Activated CD8-positive, alpha-beta memory T cell treated with anti-CD3 and anti-CD28 coated beads for 48 hours (primary cell): ENCODE measurements at places on chromosomes 7 and 10.

DNA sequence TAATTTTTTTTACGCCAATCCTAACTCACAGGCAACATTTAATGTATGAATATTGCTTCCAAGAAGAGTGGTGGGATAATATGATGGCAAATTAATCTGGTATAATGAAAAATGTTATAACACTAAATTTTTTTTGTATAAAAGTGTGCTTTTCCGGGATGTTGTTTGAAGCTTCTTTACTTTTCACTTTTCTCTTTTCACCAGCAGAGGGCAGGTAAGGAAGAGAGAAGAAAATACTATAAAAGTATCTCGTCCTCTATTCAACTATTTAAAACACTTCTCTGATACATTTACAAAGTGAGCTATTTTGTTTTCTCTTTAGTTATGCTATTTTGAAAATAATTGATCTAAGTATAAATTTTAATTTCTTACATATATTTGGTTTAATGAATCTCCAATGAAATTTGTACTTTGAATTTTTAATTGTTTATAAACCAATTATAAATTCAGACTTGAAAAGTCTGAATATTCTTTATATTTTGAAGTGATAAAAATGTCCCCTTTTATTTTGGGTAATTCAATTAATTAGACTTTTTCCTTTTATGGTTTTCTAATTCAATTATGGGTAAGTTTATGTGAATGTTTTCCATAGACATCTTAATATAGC lies 20.7 kb upstream of the CFTR start:
- no peak for DNase-seq

DNA sequence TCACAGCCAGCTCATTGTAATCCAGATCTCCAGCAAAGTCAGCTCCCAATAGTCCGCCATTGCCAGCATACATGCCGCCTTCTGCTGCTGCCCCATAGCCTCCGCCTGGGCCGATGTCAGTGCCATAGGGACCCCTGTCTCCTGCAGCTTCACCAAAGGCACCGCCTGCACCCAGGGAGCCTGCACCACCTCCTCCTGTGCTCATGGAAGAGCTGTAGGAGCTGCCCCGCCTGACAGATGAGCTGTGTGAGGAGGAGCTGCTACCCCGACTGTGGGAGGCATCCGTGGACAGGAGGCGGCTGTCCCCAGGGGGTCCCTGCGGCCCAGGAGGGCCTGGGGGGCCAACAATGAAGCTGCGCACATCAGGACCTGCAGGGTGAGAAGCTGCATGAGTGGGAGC lies 51.7 kb downstream of the COL17A1 start:
- DNase-seq, result no peak

GRCh38 chr10:4373098-4373497 lies 452.9 kb upstream of the AKR1E2 start:
- no peak for DNase-seq

- DNase-seq, result no peak
Observed at GRCh38 chr7:72438491-72438890, 26.4 kb upstream of the CALN1 start.

- no peak for DNase-seq
Observed at GRCh38 chr7:33563651-33564050, 341.7 kb upstream of the BMPER start.

DNA sequence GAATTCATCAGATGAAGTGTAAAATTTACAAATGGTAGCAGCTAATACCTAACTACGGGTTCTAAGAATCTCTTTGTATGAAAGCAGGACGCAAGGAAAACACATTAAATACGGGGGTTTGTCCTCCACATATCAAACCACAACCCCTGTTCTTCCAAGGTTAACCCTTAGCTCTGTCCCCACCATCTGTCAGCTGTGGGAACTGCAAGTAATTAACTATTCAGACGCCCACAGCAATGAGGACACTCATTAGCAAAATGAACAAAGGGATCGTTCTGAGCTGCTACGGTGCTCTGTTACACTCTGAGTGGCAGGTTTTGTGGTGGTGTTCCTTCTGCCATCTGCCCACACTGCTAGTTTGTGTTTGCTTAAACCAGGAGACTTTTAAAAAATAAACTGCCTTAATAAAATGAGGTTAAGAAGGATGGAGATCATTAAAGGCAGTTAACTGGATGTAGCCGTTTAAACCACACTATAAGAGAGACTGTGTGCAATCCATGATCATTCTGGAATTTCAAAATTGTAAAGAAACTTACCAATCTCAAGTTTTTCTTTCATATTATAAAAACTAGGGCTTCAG lies 51.4 kb downstream of the C10orf67 start:
- no peak for DNase-seq

DNA sequence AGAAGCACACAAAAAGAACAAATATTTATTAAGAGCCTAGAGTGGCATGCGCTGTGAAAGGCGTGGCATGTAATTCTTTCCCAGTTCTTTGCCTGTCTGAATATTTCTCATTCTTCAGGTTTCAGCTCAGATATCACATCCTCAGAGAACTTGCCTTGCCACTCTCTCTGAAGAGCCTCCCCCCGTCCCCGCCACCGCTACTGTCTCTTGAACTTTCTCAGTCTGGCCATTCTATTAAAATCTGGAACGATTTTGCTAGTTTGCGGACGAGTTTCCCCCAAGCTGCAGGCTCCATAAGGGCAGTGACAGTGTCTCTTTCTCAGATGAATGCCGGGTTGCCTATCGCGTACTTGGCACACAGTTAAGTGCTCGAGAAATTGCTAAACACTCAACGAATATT lies 787 bp upstream of the PLEKHA1 start:
- no peak for DNase-seq

GRCh38 chr10:101063548-101064414 lies 2.0 kb downstream of the KAZALD1 start:
- no peak for DNase-seq

DNA sequence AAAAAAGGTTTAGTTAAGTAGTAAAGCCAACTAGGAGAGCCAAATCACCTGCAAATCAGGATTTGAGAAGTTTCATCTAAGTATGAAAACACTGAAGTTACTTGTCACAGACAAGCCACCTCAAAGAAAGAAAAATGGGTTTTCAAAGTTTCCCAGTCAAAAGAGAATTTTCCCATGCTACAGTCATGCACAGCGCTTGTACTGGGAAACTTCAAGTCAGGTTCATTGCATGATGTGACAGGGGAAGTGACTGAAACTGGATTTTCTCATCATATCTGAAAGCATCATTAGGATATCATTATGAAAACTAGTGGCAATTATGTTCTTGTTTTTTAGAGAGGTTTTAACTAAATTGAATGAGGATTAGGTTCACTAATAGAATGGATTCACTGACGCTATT lies 167.0 kb downstream of the SGMS1 start:
- no peak for DNase-seq

- DNase-seq, result no peak
Observed at GRCh38 chr10:88233870-88234269, 349.2 kb downstream of the RNLS start.

GRCh38 chr7:131803816-131804215 lies 247.4 kb upstream of the PODXL start:
- no peak for DNase-seq

DNA sequence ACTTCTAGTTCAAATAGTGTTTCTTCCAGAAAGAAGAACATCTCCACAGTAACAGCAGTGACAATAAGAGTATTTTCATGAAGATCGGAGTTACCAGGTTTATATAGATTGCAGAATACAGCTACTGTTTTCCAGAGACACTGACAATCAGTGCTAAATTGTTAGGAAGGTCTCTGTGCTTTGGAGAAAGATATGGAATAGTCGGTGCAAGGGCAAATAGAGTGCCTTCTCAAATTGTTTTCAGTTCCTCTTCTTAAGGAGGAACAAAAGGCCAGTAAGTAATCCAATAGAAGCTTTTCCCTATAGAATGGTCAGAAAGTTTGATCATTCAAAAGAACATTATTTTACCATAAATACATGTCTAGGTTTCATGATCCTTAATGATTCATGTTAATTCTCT lies 2.6 kb upstream of the KIAA1217 start:
- DNase-seq, result no peak

GRCh38 chr10:74227697-74228424 lies 76.8 kb downstream of the ADK start:
- DNase-seq, result no peak

DNA sequence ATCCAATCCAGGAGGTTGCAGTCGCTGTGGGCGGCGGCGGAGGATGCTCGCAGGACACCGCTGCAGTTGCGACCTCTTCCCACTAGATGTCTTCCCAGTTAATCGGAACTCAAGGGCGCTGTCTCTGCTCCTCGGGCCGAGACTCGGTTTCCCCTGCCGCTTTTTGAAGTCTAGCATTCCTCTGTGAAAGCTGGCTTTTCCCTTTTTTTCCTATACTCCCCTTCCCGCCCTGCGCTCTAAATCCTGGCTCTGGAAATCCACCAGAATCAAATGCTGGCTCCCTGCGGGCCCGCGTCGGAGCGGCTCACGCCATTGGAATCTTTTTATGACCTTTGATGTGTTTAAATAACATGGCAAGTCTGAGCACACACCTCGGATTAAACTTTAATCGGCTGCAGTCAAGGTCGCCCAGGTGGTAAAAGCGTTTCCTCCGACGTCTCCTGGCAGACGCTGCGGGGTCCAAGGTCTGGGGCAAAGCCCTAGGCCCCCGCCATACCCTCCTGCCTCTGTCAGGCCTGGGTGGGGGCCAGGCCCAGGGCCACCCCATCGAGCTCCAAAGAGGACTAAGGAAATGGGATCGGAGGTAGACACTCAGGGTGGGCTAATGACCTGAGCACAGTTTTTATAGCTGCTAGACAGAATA lies 10.7 kb upstream of the HOXA13 start:
- no peak for DNase-seq

- no peak for DNase-seq
Observed at GRCh38 chr7:131848033-131848432, 291.6 kb upstream of the PODXL start.

GRCh38 chr10:81019029-81019890 lies 481.6 kb downstream of the SH2D4B start:
- DNase-seq, result no peak

- DNase-seq, result no peak
Observed at GRCh38 chr7:93736668-93737369, 153.7 kb downstream of the TFPI2 start.

GRCh38 chr10:129605266-129605985 lies 138.4 kb downstream of the MGMT start:
- no peak for DNase-seq

- no peak for DNase-seq
Observed at GRCh38 chr7:26526265-26526587, 234.6 kb downstream of the SNX10 start.

DNA sequence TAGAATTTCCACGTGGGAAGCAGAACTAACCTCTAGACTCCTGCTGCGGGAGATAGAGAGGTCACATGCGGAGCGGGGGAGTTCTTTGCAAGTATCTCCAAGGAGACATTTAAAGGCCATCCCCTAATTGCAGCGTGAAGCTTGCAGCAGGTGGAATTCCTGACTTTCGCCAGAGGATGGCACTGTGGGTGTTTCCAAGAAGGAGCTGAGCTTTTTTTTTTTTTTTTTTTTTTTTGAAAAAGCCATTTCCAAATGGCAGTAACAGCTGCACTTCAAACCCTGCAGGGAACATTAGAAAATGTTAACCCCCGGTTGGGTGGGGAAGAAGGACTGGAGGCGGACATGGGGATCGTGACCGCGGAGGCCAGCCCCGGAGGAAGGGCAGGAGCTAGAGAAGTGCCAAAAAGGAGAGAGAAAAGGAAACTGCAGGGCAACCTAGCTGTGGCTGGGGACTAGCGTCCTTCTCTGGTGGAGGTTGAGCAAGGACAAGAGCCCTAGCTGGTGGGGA lies 487.7 kb downstream of the TYW1 start:
- DNase-seq, result no peak

DNA sequence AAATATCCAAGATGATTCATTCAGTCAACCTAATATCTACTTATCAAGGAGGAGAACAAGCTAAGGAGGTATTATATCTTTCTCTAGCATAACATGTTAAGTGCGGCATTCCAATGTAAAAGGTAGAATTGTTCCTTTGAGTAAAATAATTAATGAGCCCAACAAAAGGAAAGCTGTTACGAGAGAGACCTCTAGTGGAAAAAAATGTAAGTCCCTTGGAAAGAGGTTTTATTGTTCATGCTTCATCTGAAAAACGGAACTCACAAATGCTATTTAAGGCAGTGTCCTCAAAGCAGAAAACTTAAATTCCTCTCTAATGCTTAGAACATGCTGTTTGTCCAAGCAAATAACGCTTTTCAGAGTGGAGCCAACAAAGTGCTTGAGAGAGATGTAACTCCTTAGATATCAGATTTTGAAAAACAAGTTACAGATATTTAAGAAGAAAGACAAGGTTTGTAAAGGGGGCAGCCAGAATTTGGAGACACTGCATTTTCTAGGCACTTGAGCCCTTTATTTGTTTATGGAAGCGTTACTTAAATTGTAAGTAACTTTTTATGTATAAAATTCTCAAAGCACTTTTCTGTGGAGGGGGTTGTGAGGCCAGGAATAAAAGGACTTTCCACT lies 119.9 kb downstream of the TFEC start:
- DNase-seq, result no peak

GRCh38 chr10:97131666-97132065 lies 54.1 kb downstream of the SLIT1 start:
- no peak for DNase-seq

- no peak for DNase-seq
Observed at GRCh38 chr7:72336382-72336631, 75.8 kb downstream of the CALN1 start.

DNA sequence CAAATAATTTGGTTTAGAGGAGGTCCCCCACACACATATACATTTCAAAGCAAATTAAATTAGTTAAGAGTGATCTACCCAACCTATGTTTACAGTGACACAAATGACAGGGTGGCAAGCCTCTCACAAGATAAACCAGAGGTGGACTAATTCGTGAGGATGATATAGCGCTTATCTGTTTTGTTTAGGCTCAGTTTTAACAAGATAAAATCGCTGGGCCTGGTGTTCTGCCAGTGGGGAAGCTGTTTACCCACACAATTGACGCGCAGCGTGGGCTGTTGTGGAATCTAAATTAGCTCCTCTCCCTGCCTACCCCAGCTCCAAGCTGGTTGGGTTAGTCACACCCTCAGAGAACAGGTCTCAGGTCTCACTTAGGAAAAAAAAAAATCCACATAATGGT lies 16.7 kb upstream of the PLXNA4 start:
- DNase-seq, result no peak

- DNase-seq, result no peak
Observed at GRCh38 chr7:117053432-117053831, 100.1 kb downstream of the ST7 start.

DNA sequence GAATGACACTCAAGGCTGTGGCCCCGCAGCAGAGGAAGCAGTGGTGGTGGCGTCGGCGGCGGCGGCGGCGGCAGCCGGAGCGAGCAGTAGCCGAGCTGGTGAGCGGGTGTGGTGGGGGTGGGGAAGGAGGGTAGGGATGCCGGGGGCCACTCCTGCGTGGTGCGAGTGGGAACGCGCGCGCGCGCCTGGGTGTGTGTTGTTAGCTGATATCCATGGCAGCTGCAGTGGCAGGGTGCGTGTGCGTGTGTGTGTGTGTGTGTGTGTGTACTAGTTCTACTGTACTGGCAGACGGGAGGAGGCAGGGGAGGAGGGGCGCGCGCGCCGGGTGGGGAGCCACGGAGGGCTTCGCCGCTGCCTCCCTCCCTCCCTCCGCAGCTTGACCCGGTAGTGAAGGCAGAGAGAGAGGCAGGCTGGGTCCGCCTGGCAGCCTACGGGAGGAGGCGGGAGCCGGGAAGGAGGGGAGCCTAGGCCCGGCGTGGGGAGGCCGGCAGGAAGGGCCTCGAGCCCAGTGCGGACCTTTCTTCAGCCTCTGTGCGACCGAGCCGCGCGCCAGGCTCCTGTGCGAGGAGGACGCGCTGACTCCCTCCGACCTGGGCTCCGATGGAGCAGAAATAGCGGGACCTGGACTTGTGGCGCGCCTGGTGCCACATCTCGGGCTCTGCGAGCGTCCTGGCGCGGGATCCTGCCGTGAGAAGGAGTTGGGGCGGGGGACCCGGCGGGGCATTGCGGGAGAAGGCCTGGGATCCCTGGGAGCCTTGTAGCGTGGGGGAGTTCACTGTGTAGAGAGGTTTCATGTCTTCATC lies at the start of gene MAGI2:
Gene MAGI2, minus strand, starts transcription at position 110 of the 803 bp plus-strand sequence. CDS start 347 bp downstream, outside the sequence.
- no peak for DNase-seq
